Upper lobe of right lung (tissue), 1 donor: ENCODE measurements at places on chromosomes 1 and 21. TPM values are rescaled to one million over a fixed set of nuclear protein-coding genes. Genes with fewer than 3 reads are reported as not detected.

GRCh38 chr21:19853061-19853460 is 1145.1 kb upstream of the NCAM2 start:
- peak; percentile 38 for DNase-seq

GRCh38 chr1:99737016-99737415 is 29.4 kb downstream of the FRRS1 start:
- DNase-seq = no peak

Gene ELAVL4
- total RNA-seq = 0.12 TPM

Gene EVA1B
- 27.2 TPM for total RNA-seq

Gene RAP1GAP
- total RNA-seq = 62.4 TPM

Gene CDC42
- total RNA-seq = 234 TPM

GRCh38 chr1:231970684-231971083 is 344.1 kb downstream of the DISC1 start:
- no peak for DNase-seq

- no peak for DNase-seq
These were observed 45.5 kb downstream of the USP25 start for GRCh38 chr21:15775291-15775690.

GRCh38 chr1:151143057-151143435 is 3.4 kb downstream of the SEMA6C start:
- no peak for DNase-seq

DNA sequence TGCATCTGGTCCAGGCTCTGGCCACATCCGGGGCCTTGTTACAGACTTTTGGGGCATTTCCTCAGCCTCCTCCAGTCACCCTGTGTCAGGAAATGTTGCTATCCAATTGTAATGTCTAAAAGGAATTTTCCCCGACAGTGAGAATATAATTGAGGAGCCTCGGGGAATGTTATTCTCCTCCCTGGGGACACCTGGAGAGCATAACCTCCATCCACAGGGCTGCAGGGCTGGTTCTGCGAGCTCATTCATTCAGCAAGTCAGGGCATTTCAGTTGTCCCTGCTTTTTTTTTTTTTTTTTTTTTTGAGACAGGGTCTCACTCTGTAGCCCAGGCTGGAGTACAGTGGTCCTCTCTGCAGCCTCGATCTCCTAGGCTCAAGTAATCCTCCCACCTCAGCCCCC is 72.6 kb downstream of the MDM4 start:
- DNase-seq = no peak

DNA sequence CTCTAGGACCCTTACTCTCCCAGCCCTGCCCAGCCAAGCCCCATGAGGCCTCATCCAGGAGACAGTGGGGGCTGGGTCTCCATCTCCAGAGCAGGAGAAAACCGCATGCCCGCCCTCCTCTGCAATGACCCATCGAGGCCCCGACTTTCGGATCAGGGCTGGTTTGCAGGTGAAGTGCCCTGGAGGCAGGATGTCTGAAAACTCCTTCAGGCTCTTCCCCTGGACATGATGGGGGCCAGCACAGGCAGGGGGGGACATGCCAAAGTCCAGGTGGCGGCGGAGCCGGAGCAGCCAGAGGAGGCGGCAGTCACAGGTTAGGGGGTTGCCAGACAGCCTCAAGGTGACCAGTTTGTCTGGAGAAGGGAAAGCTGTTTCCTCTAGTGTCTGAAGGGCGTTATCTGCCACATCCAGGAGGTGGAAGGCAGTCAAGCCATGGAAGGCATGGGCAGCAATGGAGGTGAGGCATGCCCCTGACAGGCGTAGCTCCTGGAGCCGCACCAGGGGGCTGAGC is 3.9 kb downstream of the LINGO4 start:
- no peak for DNase-seq

DNA sequence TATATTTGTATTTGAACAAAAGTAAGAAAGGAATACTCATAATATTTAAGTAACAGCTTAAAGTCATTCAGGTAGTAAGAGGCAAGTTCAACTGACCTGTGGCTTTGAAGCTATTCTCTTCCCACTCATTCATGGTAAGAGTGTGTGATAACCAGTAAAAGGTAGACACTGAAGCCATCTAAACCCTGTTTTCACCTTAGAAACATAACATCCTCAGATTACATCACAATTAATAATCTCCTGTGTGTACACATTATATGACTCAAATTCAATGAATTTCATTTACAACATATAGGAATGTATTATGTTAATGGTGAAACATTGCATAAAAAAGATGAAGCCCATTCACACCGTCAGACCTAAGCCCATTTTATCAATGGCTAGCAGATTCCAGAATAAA is 364.8 kb upstream of the SNX7 start:
- DNase-seq = no peak

Gene DRAXIN
- total RNA-seq = 0.09 TPM

Gene RBM11
- 1.7 TPM for total RNA-seq

DNA sequence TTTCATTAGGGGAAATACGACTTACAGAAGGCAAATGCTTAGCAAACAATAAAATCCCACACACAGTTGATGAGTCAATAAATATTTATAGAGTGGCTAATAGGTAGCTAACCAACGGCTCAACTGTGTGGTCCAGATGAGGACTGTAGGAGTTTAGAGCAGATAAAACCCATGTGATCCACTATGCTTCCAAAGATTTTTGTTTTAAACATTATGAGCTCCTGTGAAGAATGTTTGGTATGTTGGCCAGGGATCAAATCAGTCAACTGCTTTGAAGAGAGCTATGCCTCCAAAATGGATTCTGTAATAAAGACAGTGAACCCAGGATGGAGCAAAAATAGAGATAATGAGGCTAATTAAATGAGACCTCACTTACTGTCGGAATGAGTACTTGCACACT is 72.3 kb upstream of the COL11A1 start:
- DNase-seq = no peak

DNA sequence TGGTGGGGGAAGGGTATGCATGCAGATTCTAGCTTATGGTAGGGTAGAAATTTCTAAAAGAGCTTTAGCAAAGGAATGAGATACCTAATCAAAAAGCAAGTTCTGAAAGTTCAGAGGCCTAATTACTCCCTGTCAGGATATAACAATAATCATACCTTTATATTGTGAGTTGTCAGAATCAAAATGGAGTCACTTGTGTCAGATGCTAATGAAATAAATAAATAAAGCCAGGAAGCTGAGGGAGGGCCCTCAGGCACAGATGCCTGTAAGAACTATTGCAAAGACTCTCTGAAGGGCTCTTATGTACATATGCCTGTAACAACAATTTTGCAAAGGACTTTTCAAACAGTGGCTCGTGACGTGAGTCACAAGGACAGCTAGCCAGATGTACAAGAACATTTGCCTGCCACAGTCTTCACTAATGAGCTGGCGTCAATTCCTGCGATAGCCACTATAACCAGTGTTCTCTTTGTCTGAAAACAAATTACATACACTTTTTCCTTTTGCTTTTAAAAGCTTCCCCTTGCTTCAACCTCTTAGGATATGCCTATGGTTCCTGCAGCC is 27.4 kb upstream of the DNASE2B start:
- DNase-seq = no peak

Gene MYOG
- total RNA-seq = not detected

DNA sequence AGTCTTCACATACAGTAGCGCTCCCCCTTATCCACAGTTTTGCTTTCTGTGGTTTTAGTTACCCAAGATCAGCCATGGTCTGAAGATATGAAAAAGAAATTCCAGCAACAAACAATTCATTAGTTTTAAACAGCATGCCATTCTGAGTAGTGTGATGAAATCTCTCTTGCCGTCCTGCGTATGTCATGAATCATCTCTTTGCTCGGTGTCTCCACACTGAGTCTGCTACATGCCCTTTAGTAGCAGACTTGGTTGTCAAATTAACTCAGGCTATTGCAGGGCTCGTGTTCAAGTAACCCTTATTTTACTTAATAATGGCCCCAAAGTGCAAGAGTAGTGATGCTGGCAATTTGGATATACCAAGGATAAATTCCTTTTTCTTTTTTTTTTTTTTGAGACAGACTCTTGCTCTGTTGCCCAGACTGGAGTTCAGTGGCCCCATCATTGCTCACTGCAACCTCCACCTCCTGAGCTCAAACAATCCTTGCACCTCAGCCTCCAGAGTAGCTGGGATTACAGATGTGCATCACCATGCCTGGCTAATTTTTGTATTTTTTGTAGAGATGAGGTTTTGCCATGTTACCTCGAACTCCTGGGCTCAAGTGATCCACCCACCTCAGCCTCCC is 22.6 kb downstream of the PHACTR4 start:
- no peak for DNase-seq

DNA sequence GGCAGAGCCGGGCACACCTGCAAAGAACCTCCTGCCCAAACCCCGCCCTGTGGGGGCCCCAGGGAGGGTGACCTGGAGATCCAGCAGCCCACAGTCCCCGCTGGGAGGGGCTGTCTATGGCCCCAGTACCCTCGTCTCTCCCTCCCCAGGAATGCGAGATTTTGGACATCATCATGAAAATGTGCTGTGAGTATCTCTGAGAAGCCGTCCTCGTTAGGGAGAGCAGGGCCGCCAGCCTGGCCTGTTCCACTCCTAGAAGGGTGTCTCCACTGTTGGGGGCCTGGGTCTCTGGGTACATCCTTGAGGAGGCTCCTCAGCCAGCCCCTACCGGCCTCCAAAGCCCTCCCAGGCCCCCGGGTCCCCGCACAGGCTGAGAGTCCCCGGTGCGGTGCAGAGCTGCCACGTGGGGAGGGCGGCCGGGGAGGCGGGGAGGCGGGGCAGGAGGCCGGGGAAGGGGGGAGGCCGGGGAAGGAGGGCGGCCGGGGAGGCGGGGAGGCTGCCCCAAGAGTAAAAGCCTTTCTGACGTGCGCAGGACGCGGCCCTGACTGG is 18.7 kb downstream of the COL6A1 start:
- no peak for DNase-seq

DNA sequence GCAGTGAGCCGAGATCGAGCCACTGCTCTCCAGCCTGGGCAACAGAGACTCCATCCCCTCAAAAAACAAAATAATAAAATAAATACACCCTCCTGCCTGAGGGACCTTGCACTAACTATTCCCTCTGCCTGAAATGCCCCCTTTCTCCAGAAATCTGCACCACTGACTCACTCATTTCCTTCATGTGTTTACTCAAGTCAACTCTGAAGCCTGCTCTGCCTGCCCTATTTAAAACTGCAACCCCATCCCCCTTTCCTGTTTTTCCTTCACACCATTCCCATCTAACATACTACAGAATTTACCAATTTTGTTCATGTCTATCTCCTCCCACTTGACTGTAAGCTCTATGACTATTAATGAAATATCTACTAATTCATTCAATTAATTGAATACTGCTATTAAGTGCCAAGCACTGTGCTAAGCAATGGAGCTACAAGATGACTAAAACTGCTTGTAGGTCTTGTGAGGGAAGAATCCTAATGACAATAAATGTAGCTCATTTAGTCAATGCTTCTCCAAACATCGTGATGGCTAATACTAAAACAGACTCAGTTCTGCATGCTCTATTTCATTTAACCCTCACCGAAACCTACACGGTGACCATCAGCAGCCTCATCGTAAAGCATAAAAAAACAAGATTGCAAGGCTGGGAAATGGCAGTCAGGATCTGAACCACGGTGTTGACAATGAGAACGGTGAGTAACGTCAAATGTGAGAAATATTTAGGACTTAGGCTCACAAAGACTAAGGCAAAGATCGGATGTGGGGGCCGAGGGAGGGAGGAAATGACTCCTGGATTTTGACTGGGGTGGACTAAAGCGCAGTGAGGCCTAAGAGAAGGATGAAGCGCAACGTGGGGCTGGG is 749 bp upstream of the TMEM39B start:
- DNase-seq = no peak

- peak; percentile 72 for DNase-seq
These were observed 3.0 kb downstream of the ARTN start for GRCh38 chr1:43936431-43937151.

- DNase-seq = no peak
These were observed 58.8 kb upstream of the KCTD3 start for GRCh38 chr1:215508311-215508710.

GRCh38 chr1:161787355-161787754 is 21.2 kb downstream of the ATF6 start:
- no peak for DNase-seq

DNA sequence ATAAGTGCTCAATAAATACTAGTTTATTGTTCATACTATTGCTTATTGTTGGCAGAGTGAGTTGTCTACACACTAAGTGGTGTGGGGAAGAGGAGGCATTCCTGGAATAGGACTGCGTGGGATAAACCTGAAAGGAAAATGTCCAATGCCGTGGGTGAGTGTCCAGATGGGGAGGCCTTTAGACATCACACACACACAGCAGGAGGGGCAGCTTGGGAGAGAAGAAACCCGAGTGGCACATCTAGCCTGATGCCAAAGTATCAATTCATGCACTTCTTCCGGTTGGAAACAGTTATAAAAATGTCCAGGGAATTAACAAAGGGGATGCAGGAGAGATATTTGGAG is 27.3 kb downstream of the CCN1 start:
- no peak for DNase-seq

GRCh38 chr1:147824001-147824400 is 63.6 kb upstream of the GJA5 start:
- DNase-seq = no peak

DNA sequence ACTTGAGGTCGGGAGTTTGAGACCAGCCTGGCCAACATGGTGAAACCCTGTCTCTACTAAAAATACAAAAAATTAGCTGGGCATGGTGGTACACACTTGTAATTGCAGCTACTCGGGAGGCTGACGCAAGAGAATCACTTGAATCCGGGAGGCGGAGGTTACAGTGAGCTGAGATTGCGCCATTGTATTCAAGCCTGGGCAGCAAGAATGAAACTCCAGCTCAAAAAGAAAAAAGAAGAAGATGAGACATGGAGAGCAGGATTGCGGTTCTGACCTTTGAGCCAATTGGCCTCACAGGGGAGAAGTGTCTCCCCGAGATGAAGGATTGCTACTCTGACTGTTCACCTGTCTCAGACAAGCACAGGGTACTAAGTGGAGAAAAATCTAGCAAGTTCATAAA is 6.6 kb downstream of the SCCPDH start:
- no peak for DNase-seq

Gene GNG4
- total RNA-seq = not detected

GRCh38 chr1:58003059-58003458 is 543.5 kb downstream of the OMA1 start:
- no peak for DNase-seq

- peak; percentile 46 for DNase-seq
These were observed 9.1 kb upstream of the SLC19A1 start for GRCh38 chr21:45551316-45551715.

Gene EPHA2
- total RNA-seq = 44.8 TPM

DNA sequence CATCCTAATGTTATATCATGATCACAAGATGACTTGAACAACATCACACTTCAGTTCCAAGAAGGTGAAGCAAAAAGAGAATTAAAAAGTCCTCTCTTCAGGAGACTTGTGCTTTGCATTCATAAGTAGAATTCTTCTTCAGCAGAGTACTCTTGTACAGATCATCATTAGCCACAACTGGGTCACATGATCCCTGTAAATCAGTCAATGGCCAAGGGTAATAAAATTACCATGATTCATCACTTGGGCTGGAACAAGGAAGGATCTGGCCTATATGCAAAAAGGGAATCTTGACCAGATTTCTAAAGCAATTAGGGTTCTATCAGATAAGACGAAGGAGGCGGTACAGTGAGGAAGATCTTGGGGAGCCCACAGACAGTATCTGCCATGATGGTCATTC is 458.0 kb upstream of the DEPDC1 start:
- DNase-seq = no peak

Gene IQGAP3
- total RNA-seq = 1.3 TPM
